ENCODE measurements at places on chromosomes 11 and 22.

DNA sequence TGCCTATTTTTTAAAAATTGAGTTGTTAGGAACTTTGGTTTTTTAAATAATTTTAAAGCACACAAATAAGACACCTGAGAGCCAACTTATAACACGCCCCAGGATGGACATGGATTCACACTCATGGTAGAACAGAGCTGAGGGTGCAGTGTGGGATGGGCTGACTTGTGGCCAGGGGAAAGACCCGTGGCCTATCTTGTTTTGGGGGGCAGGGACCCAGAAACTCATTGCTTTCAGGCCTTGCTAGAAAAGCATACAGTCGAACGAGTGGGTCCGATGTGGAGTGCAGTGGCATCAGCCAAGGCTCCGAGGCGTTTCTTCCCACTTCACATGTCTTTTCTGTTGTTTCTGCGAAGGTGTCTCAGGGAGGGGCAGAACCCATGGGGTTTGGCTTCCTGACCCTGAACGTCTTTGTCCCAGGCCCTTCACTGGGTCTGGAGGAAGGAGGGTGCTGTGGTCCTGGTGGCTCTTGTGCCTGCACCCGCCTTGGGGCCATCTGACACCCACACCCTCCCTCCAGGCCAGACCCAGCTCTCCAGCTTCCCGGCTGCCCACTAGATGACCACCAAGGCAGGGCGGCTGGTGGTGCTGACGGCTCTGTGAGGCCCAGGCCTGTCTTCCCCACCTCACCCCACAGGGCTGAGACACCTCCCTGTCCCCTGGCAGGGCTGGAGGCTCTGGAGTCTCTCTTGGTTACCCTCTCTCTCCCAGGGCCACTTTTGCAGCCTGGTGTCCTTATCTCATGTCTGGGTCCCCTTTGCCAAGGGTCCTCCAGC lies 120.8 kb downstream of the KCNQ1 start:
- DNase-seq, result no peak

DNA sequence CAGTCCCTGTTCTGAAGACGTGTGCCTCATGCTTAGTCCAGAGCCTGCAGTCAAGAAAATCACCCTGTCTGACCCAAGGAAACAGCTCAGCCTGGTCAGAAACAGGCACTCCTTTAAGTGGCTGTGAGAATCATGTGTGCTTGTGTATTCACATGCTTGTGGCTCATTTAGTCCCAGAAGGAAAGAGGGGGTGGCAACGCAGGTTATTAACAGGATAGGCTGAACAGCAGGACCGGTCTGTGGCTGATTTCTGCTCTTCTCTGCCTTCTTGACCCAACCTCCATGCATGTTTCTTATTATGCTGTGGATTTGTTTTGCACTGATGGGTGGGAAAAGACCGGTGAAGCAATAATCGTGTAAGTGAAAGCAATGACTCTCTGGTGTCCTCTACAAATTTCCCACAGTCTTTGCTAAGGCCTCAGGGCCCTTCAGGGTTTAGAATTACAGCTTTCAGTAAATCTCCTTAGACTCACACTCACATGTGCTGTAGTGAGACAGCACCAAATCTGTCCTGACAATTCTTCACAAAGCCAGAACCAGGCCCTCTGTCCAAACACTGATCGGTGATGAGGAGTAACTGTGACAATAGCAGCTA lies 288.1 kb downstream of the ETS1 start:
- peak; percentile 18 for DNase-seq

DNA sequence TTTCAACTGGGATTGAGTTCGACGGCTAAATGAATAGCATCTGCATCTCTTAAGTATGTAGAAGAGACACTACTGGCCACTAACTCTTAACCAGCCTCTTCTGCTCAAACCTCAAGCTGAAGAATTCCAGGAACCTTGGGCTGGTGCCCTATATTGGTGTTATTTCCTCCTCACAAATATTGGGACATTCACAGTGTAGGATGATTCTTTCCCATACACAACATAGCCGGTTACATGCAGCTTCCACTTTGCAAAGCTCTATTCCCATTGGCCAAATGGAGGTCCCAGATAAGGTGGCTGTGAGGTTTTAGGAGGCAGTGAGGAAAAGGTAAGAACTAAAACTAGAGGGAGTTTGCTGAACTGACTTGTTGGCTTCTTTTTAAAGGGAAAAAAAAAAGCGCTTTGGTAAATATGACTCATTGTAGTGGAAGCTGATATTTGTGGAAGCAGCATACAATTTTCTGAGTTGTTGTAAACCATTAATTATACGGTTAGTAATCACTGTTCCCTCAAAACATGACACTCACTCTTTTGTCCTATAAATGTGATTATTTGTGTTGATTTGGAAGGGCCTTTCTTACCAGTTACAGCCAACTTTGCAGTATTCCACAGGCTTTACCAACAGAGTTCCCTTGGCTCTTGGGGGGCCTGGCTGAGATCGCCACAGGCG lies 17.6 kb downstream of the C22orf31 start:
- DNase-seq, result no peak

- DNase-seq, result no peak
Measured at GRCh38 chr22:39534092-39534506, 1.6 kb upstream of the RPS19BP1 start.

GRCh38 chr22:43528601-43529360 lies 117.0 kb downstream of the MPPED1 start:
- no peak for DNase-seq

- no peak for DNase-seq
Measured at GRCh38 chr11:65119670-65119995, 2.1 kb upstream of the ZNHIT2 start.

DNA sequence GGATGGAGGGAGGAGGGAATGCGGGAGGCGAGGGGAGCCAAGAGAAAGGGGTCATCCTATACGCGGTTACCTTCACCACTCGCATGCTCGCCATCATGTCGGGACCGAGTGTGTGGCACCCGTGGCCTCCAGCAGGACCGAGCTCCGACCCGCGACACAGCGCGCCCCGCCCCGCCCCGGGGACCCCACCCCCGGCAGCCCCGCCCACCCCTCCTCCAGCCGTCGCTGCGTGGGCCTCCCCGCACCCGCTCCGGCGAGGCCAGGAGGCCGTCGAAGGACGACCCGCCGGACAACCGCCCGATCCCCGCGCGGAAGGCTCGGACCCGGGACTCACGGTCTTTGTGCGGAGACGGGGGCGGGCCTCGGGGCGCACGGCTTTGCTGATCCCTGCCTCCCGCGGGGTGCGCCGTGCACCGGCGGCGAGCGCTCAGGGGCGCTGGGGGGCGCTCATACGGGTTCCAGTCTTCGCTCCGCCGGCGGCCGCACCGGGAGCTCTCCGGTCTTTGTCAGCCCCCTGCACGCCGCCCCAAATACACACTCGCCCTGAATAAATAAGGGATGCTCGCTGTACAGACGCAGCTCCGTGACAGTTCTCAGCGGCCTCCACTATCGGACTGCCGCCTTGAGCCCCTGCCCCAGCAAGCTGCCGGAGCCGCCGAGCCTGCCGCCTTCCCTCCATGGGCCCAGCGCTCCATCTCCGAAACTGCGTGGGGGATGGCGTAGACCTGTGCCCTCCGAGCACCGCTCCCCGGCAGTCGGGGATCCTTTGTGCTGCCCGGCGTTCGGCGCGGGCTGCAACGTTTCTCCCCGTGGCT lies at the start of gene UBE2L6:
Gene UBE2L6 (minus strand): TSS at position 158 of the 815 bp plus-strand sequence. CDS start 61 bp downstream, at position 97.
- peak; percentile 79 for DNase-seq

GRCh38 chr11:128519338-128519737 lies 68.0 kb downstream of the ETS1 start:
- no peak for DNase-seq

DNA sequence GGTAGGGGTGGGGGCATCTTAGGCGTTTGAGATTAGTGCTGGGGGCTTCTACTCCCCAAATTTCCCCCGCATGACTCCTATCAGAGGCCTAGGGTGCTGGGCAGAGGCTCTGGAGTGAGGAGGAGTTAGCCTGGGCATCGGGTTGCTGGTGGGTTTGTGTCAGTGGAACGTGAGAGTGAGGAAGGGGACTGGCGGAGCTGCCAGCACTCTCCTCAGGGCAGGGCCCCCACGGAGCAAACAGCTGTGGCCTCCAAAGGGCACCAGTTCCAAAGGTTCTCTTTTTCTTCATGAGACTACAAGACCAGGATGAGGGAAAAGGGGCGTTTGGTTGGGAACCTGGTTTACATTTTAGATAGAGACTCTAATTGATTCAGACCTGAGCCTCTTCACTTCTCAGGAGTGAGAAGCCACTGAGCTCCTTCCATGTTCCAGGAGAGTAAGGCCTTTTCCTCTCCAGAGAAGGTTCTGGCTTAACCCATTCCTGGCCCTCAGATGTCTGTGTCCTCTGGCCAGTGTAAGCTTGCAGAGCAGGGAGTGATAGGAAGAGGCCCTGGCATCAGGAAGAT lies 35.6 kb upstream of the CDON start:
- no peak for DNase-seq

- DNase-seq, result no peak
Measured at GRCh38 chr11:47961383-47961782, 19.0 kb upstream of the PTPRJ start.

GRCh38 chr22:45425101-45425500 lies 11.6 kb downstream of the RIBC2 start:
- DNase-seq, result no peak

GRCh38 chr11:119691020-119691666 lies 37.9 kb downstream of the NECTIN1 start:
- DNase-seq, result no peak

- no peak for DNase-seq
Measured at GRCh38 chr11:67662142-67662834, 11.8 kb upstream of the ACY3 start.

- peak; percentile 95 for DNase-seq
Measured at GRCh38 chr11:36289226-36289852, at the start of gene COMMD9. COMMD9 (minus strand) TSS chr11:36289424; CDS start chr11:36289412, 12 bp downstream.

DNA sequence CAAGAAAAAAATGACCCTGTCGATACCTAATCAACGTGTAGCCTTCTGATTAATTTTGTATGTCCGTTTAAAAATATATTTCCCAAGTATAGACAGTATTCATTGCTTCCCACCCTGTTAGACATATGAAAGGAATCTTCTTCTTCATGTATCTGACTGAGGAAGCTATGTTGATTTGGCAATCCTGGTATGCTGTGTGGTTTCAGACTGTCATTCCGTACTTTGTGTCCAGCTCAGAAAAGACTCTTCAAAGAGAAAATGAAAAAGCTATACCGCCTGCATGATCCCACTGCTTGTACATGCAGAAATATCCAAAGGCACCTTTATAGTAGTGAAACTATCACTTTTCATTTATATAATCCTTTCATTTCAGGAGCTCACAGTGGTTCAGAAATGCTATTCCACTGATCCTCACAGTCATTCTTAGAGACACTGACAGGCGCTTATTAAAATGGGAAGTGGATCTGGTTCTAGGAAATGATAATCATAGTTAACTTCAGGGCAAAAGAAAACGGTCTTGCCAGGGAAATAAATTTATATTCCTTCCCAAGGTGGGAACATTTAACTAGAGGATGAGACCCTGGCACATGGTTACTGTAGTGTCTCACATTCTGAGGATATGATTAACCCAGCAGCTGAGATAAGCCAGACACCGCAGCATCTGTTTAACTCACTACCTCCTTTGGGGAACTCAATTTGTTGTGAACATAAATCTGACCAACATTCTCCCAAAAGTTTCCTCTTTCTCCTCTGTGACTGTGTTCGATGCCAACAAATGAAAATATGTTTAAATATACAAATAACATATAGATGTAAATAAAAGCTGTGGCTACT lies 599.2 kb upstream of the LUZP2 start:
- DNase-seq, result peak; percentile 17

- no peak for DNase-seq
Measured at GRCh38 chr22:33866511-33866910, 53.8 kb downstream of the LARGE1 start.

- DNase-seq, result peak; percentile 40
Measured at GRCh38 chr11:70913715-70914231, 338.6 kb downstream of the SHANK2 start.

DNA sequence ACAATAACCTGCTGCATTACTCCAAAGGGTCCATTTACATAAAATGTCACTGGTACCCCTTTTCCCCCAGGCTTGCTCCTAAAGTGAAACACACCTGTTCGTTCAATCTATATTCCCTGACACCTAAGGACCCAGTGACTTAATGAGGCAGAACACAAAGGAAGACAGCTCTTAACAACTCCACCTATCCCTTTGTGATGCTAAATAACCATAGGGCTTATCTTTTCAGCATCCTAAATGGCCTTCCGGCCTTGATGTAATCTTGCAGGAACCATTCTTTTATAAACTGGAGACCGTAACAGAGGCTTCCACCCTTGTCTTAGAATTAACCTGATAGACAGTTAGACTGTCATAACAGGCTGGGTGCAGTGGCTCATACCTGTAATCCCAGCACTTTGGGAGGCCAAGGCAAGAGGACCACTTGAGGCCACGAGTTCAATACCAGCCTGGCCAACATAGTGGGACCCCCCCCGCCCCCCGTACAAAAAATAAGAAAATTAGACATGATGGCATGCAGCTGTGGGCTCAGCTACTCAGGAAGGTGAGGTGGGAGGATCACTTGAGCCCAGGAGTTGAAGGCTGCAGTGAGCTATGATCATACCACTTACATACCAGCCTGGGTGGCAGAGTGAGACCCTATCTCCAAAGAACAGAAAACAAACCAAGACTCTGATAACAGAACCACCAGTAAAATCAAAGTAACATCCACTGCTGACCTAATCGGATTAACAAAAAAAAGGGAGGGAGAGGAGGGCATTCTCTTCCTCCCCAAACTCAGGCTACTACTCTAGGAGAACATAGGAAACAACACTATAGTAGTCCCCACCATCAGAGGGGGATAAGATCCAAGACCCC lies 5.1 kb downstream of the CHEK2 start:
- no peak for DNase-seq

GRCh38 chr22:19903513-19903912 lies 38.1 kb upstream of the COMT start:
- DNase-seq, result no peak

GRCh38 chr11:82229341-82229740 lies 504.3 kb downstream of the FAM181B start:
- peak; percentile 54 for DNase-seq

GRCh38 chr11:87575088-87575487 lies 537.4 kb downstream of the TMEM135 start:
- DNase-seq, result no peak

- no peak for DNase-seq
Measured at GRCh38 chr11:82733444-82734119, at the start of gene FAM181B. FAM181B (minus strand) TSS chr11:82733864; CDS start chr11:82733729, 135 bp downstream.

GRCh38 chr22:26045860-26046259 lies 123.4 kb upstream of the SEZ6L start:
- DNase-seq, result no peak

DNA sequence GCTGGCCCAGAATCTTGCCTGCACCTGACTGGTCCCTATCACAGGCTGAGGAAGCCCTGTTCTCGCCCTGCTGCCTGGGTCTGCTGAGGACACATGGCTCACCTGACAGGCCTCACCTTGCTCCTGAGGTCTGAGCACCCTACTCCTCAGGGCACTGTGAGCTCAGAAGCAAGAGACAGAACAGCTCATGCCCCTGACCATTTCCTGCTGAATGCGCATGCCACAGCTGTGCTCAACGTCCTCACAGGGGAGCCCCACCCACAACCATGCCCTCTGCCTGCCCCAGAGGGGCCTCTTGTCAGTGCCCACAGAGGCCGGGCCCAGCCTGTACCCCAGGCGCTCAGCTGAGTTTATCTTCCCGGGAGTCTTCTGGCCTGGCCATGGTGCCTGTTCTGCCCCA lies 2.8 kb upstream of the TSPO start:
- DNase-seq, result no peak

- no peak for DNase-seq
Measured at GRCh38 chr11:35014346-35014745, 97.9 kb downstream of the PDHX start.
